ENCODE measurements at places on chromosomes 3 and 15. TPM values are rescaled to one million over a fixed set of nuclear protein-coding genes. Genes with fewer than 3 reads are reported as not detected.
A peak's percentile ranks its signal among the peaks of the same experiment; 100 is the strongest.

MNS1 gene
- 2.2 TPM for total RNA-seq

SCAMP5 gene
- 5.7 TPM for total RNA-seq

TRPC1 gene
- 12.2 TPM for total RNA-seq

- DNase-seq = no peak
These were observed 270.7 kb upstream of the SLITRK3 start for GRCh38 chr3:165466856-165467255.

DNA sequence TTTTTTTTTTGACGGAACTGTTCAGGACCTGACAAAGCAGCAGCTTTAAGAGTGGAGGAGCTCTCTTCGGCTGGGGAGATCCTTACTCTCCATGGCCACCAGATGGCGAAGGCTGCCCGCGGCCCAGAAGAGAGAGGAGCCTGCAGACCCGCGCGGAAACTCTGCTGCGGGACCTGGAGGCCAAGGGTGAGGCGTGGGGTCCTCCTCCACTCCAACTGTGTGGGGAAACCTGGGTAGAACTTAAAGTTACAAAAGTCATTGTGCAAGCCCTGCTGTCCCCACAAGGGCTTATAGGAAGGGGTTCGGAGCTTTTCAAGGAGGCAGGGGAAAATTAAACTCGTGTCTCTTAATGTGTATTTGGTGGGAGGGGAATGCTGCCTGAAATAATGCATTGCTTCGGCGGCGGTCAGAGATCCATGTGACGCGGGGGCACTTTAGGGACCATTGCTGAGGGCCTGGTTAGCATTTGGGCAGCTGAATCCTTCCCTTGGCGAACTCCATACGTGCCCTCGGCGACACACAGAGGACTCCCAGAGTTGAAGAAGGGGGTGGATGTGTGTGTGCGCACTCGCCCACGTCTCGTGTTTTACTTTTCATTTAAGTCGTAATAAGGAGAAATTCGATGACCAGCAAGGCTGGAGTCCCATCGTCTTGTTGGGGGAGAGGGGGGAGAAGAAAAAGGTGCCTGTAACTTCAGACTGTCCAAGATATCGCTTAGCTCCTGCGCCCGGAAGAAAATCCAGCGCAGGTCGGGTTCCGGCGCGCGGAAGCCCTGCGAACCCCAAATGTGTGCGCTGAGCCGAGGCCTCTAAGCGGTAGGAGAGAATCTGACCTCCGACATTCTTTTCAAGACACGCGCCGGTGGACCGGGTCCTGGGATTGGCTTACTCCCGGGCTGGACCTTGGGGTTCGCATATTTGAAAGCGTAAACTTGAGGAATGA lies 9.7 kb downstream of the EOMES start:
- peak; percentile 85 for DNase-seq

GRCh38 chr3:132499071-132499470 lies 81.8 kb downstream of the DNAJC13 start:
- no peak for DNase-seq

DNA sequence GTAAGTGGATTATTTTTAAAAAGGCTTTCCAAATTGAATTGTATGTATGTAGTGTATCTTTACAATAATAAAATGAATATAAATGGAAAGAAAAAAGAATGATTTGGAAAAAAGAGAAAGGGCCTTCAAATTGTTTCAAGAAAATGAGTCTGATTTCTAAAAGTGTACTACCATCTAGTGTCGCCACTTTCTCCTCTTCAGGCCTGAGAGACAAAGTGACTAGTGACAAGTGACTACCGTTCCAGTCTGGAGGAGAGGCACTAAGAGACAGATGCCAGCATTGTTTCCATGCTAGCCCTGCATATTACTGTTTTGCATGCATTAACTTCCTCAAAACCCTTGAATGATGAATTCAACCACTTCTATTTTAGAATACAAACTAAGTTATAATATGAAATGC lies 39.3 kb downstream of the P3H2 start:
- no peak for DNase-seq

- no peak for DNase-seq
These were observed 19.9 kb downstream of the KLF13 start for GRCh38 chr15:31346367-31347066.

DNA sequence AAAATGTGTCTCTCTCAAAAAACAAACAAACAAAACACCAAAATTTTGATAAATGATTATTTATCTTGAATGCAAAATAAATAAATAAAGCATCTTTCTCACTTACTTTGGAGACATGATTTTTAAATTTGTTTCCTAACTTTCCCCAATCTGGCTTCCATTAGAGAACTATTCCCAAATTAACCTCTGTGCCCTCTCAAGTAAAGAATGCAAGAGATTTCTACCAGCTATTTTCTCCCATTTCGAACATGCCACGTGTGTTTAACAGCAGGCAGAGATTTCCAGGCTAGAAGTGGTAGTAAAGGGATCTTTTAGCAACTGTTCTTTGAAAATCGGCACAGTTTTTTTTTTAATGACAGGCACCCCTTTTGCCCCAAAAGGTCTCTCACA lies 269.1 kb downstream of the SHQ1 start:
- DNase-seq = no peak

DNA sequence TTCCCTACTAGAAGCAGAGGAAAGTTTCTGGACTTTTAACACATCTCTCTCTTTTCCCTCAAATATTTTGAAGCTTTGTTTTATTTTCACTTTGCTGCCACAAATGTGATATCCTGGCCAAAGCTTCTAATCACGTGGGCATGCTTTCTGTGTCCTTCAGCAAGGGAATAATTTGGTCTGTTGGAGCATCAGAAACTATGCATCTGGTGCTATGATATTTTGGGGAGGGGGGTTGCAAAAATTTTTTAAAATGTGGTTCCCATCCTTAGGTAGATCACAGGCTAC lies 254.2 kb downstream of the GAP43 start:
- DNase-seq = no peak

- DNase-seq = no peak
These were observed 33.0 kb downstream of the ALDH1L1 start for GRCh38 chr3:126147147-126147931.

- no peak for DNase-seq
These were observed 154.6 kb downstream of the ADAM10 start for GRCh38 chr15:58594898-58595297.

DNA sequence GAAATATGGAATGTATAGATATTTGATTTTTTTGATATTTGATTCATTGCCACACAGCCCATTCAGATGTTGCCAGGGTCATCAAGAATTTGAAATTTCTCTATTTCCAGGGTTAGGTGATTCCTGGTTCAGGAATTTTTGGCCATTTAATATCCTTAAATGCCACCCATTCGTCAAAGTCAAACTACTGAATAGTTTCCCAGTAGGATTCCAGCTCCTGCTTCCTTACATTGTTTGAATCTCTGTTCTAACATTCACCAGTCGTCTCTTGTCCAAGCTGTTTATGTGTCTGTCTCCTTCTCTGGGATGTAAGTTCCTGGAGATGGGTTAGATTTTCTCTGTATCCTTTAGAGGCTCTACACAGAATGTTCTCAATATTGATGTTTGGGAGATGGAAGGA lies 124.9 kb upstream of the TLE3 start:
- no peak for DNase-seq

GRCh38 chr15:70856884-70857561 lies 3.1 kb upstream of the LARP6 start:
- DNase-seq = peak; percentile 83

DNA sequence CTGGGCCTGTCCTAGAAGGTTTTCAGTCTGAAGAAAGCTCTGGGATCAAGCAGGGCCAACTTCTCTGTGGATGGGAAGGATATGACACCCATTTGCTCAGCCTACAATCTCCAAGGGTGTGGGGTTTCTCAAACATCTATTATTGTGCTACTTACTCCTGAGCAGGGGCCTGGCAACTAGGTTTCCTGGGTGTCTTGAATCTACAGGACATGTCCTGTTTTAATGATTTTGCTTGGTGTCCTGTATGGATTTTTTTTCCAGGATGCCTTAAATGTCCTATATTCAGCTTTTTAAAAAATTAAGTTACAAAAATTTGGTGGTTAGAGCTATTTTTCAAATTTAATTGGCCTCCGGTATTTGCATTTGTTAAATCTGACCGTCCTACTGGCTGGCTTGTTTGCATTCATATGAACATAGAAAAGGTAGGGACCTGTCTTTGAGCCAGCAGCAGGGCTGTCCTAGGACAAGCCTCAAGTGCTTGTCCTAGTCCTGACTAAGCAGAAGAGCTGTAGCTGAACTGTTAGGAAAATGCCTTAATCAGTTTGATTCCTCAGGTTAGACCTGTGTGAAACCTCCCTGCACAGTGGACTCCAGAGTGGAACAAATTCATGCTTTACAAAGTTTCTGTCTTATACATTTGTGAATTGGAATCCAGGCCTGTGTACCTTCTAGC lies 40.0 kb upstream of the LMOD3 start:
- DNase-seq = no peak

GRCh38 chr3:175121225-175121624 lies 262.1 kb downstream of the NAALADL2 start:
- no peak for DNase-seq

DNA sequence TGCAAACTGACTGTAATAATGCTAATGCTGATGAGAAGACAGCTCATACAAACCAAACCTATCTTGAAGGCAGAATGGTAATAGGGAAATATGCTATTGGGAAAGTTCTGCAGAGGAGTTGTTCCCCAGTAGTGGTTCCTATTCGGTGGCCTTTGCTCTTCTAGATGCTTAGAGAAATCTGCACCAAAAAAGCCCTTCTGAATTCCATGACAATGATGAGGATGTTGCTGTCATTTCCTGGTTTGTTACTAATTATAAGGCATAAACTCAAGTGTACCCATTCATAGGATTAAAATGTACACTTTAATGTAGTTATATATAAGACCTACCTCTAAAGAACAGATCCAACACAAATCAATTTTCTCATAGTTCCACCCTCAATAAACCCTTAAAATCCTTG lies 30.1 kb downstream of the TOMM70 start:
- no peak for DNase-seq

DNA sequence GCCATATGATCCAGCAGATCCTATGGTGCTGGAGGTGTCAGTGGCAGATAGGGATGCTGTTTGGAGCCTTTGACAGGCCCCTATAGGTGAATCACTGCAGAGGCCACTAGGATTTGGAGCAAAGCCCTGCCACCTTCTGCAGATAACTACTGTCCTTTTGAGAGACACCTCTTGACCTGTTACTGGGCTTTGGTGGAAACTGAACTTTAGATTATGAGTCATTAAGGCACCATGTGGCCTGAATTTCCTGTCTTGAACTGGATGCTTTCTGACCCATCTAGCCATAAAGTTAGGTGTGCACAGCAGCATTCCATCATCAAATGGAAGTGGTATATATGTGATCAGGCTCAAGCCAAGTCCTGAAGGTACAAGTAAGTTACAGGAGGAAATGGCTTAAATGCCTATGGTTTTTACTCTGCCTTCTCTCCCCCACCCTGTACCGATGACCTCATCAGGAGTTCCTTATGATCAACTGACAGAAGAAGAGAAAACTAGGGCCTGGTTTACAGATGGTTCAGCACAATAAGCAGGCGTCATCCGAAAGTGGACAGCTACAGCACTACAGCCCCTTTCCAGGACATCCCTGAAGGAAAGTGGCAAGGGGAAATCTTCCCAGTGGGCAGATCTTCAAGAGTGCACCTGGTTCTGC lies 565.6 kb upstream of the AGTR1 start:
- no peak for DNase-seq

DNA sequence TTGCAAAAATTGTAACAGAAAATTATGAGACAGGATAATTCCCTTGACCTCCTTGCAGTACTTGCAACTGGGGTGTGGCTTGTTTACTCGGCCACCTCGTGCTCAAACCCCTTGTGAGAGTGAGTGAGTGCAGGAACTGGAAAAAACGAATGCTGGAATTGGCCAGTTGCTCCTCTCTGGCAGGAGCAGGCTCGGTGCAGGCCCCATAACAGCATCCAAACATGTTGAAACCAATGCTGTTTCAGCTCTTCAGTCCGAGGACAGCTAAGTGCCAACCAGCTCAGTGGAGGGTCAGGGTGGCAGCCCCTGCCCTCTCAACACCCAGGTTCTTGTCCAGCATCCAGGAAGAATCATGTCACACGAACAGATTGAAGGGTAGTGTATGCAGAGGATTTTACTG lies 36.9 kb downstream of the METTL6 start:
- no peak for DNase-seq
